ENCODE measurements at places on chromosomes 1 and 21. TPM values are rescaled to one million over a fixed set of nuclear protein-coding genes. Genes with fewer than 3 reads are reported as not detected.

DNA sequence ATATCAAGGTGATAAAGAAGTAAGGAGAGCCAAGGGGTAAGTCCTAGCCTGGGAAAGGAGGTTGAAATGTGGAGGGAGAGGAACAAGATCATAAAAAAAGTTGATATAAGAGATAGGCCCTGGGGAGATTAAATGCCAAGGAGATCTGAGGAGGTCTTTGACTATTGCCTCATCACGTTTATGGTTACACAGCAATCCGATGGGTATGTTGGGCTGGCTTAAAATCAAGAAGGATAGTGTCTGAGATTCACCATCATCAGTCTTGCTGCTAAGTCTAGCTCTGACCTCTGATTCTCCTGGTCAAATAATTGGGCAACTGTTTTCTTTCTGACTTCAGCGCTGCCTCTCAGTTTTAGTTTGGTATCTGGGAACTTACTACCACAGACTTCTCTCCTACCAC lies 416.3 kb downstream of the GPATCH2 start:
- no peak for DNase-seq

GRCh38 chr1:85048296-85049064 lies at the start of gene MCOLN3:
Gene MCOLN3, minus strand, starts transcription at chr1:85048500. Its CDS starts 3,140 bp downstream, at chr1:85045360.
- peak; percentile 80 for DNase-seq

- DNase-seq, result peak; percentile 78
Measured at GRCh38 chr1:31705080-31705866, 1.5 kb upstream of the COL16A1 start.

MAP3K21 gene
- total RNA-seq, result 10.7 TPM

DMBX1 gene
- not detected for total RNA-seq

NR1I3 gene
- total RNA-seq, result not detected

DNA sequence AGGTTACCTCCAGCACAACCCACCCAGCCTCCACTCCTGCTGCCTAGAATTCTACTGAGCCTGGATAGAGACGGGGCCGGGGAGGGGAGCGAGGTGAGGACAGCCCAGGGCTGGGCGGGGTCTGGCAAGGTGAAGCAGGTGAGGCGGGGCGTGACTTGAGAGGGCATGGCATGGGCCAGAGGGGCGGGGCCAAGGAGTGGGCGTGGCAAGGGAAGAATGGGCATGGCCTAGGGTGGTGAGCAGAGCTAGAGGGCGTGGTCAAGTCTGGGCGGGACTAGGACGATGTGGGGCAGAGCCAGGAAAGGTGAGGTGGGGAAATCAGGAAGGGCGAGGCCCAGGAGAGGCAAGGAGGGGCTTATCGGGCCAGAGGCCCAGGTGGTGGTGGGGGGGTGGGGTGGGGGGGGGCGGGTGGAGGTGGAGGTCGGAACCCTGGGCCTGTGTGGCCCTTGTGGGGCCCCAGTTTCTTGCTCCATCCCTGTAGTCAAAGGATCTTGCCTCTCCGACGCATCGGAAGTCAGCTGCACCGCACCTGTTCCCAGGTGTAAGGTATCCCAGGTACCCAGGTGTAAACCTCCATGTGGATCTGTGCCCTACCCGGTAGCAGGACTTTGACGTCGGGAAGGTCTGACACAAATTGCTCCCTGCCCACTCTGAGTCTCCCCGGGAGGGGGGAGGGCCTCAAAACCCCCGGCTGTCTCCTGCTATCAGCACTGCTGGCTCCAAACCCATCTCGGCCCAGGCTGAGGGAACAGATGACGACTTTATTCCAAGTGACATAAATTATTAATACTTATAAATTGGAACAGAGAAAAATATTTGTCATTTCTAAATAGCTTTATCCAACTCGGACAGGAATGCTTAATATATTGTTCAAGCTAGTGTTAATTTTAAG lies 32.9 kb upstream of the UTS2 start:
- DNase-seq, result peak; percentile 78

GRCh38 chr1:228226956-228227791 lies 19.3 kb downstream of the OBSCN start:
- DNase-seq, result no peak
